ENCODE measurements at places on chromosomes 12 and 14.
A peak's percentile ranks its signal among the peaks of the same experiment; 100 is the strongest.

DNA sequence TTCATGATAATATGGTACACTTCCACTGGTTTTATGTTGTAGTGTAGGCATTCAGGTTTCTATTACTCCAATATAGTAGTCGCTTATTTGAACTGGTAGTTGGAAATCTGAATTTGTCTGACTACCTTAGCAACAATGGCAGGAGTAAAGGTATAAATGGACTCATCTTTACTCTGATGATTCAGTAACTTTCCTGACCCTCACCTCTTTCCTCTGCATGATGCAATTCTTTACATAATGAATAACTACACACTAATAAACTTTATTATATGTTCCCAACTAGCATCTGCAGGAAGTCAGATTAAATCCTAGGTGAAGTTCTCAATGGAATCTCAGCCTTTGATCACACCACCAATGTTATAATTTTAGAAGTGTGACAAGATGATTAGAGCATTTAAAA is 70.5 kb upstream of the ATP2B1 start:
- DNase-seq, result no peak

GRCh38 chr12:26149968-26150500 is 25.2 kb upstream of the BHLHE41 start:
- DNase-seq, result no peak

- DNase-seq, result no peak
Observed at GRCh38 chr14:76698631-76699030, 62.6 kb upstream of the VASH1 start.

- no peak for DNase-seq
Observed at GRCh38 chr12:51771008-51771407, 77.5 kb downstream of the FIGNL2 start.

DNA sequence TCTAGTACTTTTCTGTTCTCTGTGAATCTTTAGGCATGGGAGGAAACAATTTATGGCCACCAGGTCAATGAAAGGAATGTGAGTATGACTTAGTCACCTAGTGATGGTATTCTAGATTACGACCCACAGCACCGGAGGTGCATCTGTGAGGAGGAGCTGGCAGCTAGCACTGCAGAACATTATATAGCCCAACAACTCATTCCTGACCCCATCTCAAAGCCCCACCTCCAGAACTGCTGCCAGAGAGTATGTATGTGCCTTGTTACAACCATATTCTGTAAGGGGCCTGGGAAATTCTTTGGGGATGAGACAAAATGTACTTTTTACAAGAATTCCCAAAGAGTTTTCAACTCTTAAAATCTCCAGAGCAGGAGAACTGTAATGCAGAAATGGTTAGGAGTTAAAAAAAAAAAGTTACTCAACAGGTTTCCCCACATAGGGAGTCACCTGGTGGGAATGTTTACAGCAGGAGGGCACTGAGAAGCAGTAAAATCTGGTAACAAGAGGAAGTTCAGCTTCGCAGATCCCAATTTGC is 34.9 kb upstream of the CERS5 start:
- DNase-seq, result no peak

GRCh38 chr12:115227137-115227615 is 543.2 kb upstream of the TBX3 start:
- DNase-seq, result no peak

GRCh38 chr12:132154341-132154761 is 10.1 kb downstream of the NOC4L start:
- no peak for DNase-seq

DNA sequence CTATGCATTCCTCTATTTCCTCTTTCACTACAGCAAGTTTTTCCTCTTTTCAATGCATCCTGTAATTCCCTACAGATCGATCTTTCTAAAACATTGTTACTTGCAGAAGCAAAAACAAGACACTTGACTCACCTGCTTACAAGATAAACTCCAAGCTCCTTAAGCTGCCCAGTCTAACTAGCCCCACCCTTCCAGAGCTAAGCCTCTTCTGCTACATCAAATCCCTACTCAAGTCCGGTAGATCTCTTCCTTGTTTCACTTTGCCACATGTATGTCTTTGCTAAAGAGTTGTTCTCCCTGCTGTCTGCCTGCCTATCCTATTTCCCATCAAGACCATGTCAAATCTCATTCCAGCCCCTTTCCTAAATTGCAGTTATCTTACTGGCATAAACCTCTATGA is 724.8 kb downstream of the C12orf50 start:
- DNase-seq, result no peak

DNA sequence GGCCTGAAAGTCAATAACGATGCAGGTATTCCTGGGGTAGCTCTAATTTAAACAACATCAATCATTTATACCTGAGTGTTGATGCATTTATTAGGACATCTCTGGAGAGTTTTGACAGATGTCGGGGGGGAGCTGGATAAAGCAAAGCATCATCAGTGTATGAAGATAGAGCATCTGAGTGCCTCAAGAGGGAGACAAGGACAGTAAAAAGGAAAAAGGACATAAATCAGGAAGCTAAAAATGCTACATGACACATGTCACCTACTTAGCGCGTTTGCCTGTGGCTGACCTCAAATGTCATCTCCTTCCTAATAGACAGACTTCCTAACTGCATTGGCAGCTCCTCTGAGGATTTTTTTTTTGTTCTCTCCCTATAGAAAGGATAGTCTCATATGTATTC is 259.5 kb upstream of the PKP2 start:
- DNase-seq, result no peak

GRCh38 chr12:93514853-93515252 is 47.5 kb downstream of the MRPL42 start:
- no peak for DNase-seq

DNA sequence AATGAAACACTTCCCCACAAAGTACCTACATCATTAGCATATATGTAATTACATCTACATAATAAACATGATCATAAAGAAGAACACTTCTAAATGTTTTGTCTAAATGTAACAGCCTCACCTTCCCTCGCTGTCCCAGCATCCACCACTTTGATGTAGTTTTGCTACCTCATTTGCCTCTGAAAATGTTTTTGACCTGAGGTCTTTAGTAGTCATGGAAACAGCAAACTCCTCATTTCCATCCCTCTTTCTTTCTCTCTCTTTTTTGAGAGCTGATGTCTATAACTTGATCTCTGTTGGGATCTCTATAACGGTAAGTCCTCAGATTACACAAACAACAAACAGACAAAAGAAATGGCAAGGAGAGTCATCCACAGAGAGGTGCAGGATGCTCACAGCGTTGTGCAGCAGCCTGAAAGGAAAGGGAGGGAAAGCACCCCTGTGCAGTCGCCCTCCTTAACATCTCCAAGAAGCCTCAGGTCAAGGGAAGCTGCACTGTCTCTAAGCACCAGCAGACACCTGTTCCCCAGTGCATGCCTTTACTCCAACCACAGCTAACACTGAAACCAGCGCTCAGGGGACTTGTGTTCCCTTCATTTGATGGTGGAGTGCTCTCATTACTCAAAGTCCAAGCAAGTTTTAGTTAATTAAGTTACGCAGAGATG is 268.7 kb downstream of the TMEM132D start:
- DNase-seq, result no peak

DNA sequence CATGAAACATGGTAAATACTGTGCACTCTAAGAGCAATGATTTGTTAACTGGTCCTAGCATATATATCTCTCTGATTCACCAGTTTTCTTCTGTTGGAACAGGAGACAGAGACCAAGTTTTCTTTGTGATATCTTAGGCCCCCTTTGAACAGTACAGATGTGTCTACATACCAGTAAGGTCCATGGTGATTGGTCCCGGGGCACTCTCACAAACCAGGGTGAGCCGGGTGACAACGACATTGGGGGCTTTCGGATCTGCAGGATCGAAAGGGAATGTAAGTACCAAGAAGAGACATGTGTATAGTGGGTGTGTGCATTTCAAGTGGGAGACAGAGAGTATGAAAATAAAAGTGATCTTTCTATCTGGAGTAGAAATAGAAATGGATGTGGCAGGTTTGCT is 11.3 kb upstream of the ERP27 start:
- DNase-seq, result no peak

GRCh38 chr14:21201732-21202462 is 46.0 kb upstream of the OR5AU1 start:
- no peak for DNase-seq

DNA sequence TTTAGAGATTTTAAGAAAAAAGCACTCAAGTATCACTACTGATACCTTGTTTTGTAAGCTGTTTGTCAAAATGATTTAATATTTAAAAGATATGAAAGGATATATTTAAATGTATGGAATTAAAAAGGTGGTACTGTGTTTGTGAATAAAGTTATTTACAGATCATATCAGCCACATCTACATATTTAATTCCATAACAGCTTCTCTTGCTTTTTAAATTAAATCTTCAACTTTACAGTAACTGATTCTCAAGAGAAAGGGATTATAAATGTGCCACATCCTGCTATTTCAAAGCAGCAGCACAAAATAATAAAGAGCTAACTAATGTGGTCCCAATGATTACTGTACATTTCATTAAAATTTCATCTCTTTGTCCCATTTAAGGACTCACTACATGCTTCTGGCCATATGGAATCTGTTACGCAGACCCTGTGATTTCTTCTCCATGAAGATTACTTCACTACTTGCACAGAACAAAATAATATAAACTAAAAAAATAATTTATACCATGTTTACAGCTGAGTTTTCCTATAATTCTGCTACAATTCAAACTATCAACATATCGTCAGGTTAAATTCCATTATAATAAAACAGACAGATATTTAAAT is 117.8 kb downstream of the MED13L start:
- DNase-seq, result no peak

DNA sequence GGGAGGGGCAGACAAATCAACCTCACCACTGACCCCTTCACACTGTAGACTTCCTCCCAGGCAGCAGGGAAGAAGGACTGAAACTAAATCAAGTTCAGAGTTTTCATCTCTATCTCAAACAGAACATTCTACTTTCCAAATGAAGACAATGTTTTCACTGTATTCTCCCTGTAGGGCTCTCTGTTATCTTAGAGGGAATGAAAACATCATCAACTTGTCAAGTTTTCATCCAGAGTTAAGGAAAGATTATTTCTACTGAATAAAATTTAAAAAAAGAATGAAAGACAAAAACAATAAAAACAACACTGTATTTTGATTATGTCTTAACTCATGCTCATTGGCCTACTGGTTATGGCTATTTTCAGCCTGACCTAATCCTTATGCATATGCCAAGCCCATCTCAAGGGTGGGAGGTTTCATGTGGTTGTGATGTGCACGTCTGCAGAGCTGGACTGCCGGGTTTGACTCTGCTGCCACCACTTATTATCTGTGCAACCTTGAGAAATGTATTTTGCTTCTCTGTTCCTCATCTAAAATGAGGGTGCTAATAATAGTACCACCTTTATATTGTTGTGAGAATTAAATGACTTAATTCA is 152.0 kb upstream of the AVPR1A start:
- DNase-seq, result no peak

DNA sequence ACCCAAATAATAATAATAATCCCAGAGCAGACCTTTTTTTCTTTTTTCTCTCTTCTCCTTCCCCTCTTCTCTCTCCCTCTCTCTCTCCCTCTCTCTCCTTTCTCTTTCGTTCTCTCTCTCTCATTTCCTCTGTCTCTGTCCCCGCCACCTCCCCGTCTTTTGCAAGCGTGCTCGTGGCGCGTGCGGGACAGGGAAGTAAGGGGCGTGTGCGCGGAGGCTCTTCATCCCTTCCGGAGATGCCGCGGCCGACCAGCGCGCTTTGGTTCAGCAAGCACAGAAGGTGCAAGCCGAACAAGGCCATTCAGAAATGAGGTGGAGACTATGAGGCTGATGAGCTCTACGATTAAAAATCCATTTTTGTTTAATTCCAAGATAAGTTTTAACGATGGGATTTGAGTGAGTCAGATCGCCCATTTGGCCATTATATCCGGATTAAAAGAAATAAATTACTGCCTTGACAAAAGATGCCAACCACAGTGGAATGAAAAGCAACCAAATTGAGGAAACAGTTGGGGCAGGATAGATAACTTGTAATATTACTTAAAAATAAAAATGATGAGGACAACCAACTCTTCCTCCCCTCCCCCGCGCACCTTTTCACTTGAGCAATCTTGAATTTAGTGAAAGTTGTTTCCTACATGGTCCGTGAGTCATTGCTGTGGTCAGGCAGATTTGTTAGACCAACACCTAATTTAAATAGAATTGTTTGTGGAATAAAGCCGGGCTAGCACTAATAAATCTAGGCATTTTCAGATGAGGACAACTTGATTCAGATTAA is 1.2 kb upstream of the AMIGO2 start:
- DNase-seq, result peak; percentile 66

- no peak for DNase-seq
Observed at GRCh38 chr12:54266852-54267251, 13.1 kb downstream of the CBX5 start.

- no peak for DNase-seq
Observed at GRCh38 chr12:52918784-52919183, 13.9 kb upstream of the KRT8 start.
